ENCODE measurements at places on chromosomes 6 and 20.

- H3K4me1 ChIP-seq = no peaks in the 10 kb centered on the region
- no peaks in the 10 kb centered on the region for H3K36me3 ChIP-seq
- H3K27ac ChIP-seq = no peak overlapping the region
- no peak overlapping the region for H3K4me3 ChIP-seq
- no peak for DNase-seq
Measured at GRCh38 chr6:45732731-45733130, 282.9 kb downstream of the CLIC5 start.

- peaks cover 7% of the 10 kb centered on the region for H3K4me1 ChIP-seq
- no peak for DNase-seq
- H3K27me3 ChIP-seq = no peaks in the 10 kb centered on the region
- no peak overlapping the region for H3K27ac ChIP-seq
- no peaks in the 10 kb centered on the region for H3K36me3 ChIP-seq
- H3K4me3 ChIP-seq = no peak overlapping the region
Measured at GRCh38 chr20:5528261-5528660, 211.5 kb upstream of the PROKR2 start.

DNA sequence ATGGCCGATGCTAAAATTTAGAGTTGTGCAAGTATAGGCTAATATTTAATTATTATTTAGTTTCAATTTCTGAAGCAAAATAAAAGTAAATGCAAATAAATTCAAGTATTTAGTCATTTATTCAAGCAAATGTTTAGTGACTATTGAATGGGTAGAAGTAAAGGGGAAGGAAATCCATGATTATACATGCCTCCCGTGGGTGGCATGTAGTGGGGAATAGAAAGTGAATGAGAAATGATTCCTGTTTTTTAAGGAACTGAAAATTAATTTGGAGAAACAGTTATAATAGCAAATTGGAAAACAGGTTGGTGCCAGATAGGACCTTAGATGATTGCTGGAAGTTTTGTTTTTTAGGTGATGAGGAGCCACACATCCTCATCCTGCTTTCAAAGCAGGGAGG lies 35.4 kb downstream of the FAM229B start:
- no peak overlapping the region for H3K27ac ChIP-seq
- H3K36me3 ChIP-seq = peaks cover 33% of the 10 kb centered on the region
- no peaks in the 10 kb centered on the region for H3K4me1 ChIP-seq

DNA sequence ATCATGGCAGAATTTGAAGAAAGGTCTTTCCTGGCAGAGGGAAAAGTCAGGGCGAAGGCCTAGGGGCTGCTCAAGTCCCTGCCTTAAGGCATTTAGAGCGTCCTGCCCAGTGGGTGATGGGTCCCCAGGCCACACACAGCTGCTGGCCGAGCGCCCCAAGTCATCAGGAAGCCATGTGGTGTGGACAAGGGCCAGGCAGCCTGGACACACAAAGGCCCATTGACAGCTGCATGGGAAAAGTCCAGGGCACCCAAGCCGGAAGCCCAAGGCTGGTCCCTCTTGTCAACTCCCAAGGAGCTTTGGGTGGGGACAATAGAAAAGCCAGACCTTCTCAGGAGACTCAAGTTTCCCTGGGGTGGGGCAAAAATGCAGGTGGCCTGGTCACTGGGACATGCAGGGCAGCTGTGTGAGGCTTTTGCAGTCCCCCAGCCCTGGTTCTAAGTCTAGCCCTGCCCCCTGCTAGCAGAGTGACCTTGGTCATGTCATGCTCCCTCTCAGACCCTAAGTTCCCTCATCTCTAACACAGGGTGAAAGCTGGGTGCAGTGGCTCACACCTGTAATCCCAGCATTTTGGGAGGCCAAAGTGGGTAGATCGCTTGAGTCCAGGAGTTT lies 44.3 kb upstream of the PTGIS start:
- no peaks in the 10 kb centered on the region for H3K36me3 ChIP-seq
- no peaks in the 10 kb centered on the region for H3K4me1 ChIP-seq
- no peak for DNase-seq

GRCh38 chr6:40957616-40958492 lies 81.2 kb downstream of the UNC5CL start:
- H3K27ac ChIP-seq = no peak overlapping the region
- no peaks in the 10 kb centered on the region for H3K4me1 ChIP-seq
- H3K27me3 ChIP-seq = no peaks in the 10 kb centered on the region
- H3K36me3 ChIP-seq = no peaks in the 10 kb centered on the region
- DNase-seq = no peak

DNA sequence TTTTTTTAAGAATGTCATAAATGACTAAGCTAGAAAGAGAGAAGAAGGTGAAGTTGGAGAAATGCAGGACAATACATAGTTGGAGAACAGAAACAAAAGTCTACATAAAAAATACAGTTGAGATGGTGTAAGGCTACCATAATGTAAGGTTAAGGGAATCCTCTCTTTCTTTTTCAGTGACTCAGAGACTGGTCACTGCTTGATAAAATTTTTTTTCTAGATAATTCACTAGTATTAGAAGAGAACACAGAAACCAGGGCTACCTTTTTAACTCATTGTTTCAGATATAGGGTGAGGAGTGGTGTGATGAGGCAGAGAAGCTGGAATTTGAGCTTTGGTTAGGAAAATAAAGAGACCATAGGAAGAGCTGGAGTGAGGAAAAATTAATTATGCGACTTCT lies 18.2 kb upstream of the EDN1 start:
- no peak overlapping the region for H3K27ac ChIP-seq
- H3K4me1 ChIP-seq = no peaks in the 10 kb centered on the region
- no peaks in the 10 kb centered on the region for H3K27me3 ChIP-seq
- H3K36me3 ChIP-seq = no peaks in the 10 kb centered on the region
- no peak overlapping the region for H3K4me3 ChIP-seq
- DNase-seq = no peak

- DNase-seq = no peak
- H3K4me1 ChIP-seq = peaks cover 11% of the 10 kb centered on the region
- no peak overlapping the region for H3K27ac ChIP-seq
- H3K27me3 ChIP-seq = no peaks in the 10 kb centered on the region
Measured at GRCh38 chr6:13425270-13425873, 62.0 kb downstream of the GFOD1 start.

DNA sequence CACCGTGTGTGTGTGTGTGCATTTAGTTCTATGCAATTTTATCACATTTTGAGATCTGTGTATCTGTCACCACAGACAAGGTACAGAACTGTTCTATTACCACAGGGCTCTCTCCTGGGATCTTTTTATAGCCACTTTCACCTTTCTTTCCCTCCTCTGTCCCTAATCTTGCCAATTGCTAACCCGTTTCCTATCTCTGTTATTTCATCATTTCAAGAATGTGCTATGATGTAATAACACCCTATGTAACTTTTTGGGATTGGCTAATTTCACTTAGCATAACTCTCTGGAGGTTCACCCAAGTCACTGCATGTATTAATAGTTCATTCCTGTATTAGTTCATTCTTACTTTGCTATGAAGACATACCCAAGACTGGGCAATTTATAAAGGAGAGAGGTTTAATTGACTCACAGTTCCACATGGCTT lies 657.7 kb downstream of the QKI start:
- H3K27me3 ChIP-seq = no peaks in the 10 kb centered on the region
- H3K36me3 ChIP-seq = no peaks in the 10 kb centered on the region
- no peak overlapping the region for H3K27ac ChIP-seq
- H3K4me3 ChIP-seq = no peak overlapping the region

GRCh38 chr6:80214436-80215022 lies 108.1 kb downstream of the BCKDHB start:
- no peak for DNase-seq
- no peaks in the 10 kb centered on the region for H3K4me1 ChIP-seq
- H3K36me3 ChIP-seq = no peaks in the 10 kb centered on the region
- no peak overlapping the region for H3K27ac ChIP-seq
- H3K4me3 ChIP-seq = no peak overlapping the region
